Right ventricle myocardium superior (tissue), 1 donor: ENCODE measurements at places on chromosomes 5 and 9. TPM values are rescaled to one million over a fixed set of nuclear protein-coding genes. Genes with fewer than 3 reads are reported as not detected.

GRCh38 chr5:121963392-121963791, 1.6 kb downstream of the SRFBP1 start:
- DNase-seq: no peak

GRCh38 chr9:69223605-69224004, 49.5 kb downstream of the TJP2 start:
- no peak for DNase-seq

DNA sequence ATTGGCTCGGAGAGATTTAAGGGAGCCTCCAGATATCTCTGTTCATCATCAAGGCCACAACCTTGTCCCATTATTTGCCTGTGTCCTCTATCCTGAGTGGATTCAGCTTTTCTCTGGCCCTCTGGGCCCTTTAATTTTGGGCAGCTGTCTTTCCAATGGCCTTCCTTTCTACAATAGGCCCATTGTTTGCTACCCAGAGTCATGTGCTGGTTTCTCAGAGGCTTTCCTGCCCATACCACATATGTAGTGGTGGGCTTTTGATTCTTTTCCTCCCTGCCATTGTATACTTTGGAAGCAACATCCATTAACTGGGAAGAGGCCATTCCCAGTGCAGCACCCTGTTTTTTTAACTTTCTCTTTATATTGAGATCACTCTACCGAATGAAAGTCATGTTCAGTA, 233.9 kb upstream of the SGCD start:
- no peak for DNase-seq

DNA sequence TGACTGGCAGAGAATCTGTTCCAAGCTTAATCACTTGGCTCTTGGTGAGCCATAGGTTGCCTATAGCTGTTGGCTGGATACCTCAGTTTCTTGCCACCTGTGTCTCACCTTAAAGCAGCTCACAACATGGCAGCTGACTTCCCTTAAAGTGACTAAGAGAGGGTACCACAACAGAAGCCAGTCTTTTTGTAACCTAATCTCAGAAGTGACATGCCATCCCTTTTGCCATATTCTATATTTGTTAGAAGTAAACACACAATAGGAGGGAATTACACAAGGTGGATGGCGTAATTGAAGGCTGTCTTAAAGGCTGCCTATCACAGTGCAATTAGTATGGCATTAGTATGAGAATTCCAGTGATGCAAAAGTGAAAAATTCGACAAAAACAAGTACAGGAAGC, 28.1 kb downstream of the NIPBL start:
- no peak for DNase-seq

GRCh38 chr9:120399940-120400339, 180.0 kb downstream of the CDK5RAP2 start:
- DNase-seq: no peak

KIF20A gene
- total RNA-seq: 0.65 TPM
